ENCODE measurements at places on chromosomes 12 and 14. TPM values are rescaled to one million over a fixed set of nuclear protein-coding genes. Genes with fewer than 3 reads are reported as not detected.

The CFAP251 gene
- polyA plus RNA-seq: 1.6 TPM

DNA sequence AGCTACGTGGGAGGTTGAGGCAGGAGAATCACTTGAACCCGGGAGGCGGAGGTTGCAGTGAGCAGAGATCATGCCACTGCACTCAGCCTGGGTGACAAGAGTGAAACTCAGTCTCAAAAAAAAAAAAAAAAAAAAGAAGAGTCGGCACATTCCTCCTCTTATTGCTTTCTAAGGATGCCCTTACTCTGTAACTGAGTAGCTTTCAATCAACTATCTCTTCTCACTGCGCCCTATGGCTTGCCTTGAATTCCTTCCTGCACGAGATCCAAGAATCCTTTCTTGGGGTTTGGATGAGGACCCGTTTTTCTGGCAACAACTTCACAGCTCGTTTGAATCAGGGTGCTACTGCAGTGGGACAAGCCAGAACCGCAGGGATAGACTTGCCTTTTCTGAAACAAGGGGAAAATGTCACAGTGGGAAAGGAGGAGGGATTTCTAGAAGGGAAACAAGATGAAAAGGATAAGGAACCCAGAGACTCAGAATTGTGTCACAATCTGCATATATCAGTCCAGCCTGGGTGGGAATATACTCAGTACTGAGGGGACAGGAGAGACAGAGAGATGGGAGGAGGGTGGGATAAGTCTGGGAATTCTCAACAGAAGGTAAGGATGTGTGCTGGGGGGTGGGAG is 16.1 kb upstream of the RND1 start:
- H3K36me3 ChIP-seq: no peaks in the 10 kb centered on the region
- DNase-seq: no peak
- H3K27ac ChIP-seq: peak overlapping the region; percentile 9
- no peak overlapping the region for H3K4me3 ChIP-seq
- H3K27me3 ChIP-seq: no peaks in the 10 kb centered on the region

The OR6C4 gene
- polyA plus RNA-seq: not detected

DNA sequence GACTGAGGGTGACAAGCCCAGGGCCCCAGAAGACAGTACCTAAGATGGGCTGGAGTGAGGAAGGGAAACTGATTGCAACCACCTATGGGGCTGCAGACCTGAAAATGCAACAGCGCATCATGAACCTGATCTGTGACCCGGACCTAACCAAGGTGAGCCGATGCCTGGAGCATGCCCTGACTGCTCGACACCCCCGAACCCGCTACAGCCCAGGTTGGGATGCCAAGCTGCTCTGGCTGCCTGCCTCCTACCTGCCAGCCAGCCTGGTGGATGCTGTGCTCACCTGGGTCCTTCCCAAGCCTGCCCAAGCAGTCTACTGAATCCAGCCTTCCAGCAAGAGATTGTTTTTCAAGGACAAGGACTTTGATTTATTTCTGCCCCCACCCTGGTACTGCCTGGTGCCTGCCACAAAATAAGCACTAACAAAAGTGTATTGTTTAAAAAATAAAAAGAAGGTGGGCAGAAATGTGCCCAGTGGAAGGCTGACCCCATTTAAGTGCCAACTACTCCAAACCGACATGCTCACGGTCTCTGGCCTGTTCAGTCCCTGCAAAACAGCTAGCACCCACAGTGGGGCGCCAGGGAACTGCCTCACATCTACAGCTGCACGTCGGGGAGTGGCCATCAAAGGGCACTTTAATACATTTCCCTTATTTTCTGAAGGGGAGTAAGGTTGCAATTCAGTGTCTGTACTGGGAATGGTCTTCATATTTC is 4.2 kb downstream of the RDH5 start:
- H3K4me1 ChIP-seq: peaks cover 70% of the 10 kb centered on the region
- peaks cover 14% of the 10 kb centered on the region for H3K36me3 ChIP-seq
- H3K4me3 ChIP-seq: no peak overlapping the region
- DNase-seq: peak; percentile 81
- H3K27ac ChIP-seq: no peak overlapping the region

DNA sequence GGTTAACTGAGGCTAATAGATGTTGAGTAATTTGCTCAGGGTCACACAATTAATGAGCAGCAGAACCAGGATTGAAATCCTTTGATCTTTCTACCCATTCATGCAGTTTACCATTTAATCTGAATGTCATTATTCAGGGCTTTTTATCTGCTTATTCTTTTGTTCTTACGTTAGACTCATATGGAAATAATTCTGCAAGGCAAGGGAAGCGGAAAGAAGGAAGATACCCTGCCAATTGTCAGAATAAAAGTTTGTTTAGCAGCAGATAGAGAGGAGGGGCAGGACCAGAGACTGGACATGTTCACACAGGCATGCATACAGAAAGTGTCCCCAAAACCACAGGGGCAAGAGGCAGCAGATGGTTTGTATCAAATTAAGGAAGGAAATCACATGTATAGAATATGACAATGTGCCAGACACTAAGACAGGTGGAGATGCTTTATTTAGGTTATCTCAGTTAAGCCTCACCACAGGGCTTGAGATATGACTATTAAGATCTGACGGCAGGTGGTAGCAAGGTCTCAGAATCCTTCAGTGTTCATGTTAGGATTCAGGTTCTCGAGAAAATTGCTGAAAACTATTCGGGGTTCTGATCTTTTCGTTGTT is 29.8 kb downstream of the BRMS1L start:
- H3K27ac ChIP-seq: no peak overlapping the region
- no peaks in the 10 kb centered on the region for H3K27me3 ChIP-seq
- H3K36me3 ChIP-seq: no peaks in the 10 kb centered on the region
- H3K4me1 ChIP-seq: no peaks in the 10 kb centered on the region
- peak; percentile 7 for DNase-seq
- no peak overlapping the region for H3K4me3 ChIP-seq

All from small intestine (tissue), 16 donors.